ENCODE measurements at places on chromosomes 6 and 20.

DNA sequence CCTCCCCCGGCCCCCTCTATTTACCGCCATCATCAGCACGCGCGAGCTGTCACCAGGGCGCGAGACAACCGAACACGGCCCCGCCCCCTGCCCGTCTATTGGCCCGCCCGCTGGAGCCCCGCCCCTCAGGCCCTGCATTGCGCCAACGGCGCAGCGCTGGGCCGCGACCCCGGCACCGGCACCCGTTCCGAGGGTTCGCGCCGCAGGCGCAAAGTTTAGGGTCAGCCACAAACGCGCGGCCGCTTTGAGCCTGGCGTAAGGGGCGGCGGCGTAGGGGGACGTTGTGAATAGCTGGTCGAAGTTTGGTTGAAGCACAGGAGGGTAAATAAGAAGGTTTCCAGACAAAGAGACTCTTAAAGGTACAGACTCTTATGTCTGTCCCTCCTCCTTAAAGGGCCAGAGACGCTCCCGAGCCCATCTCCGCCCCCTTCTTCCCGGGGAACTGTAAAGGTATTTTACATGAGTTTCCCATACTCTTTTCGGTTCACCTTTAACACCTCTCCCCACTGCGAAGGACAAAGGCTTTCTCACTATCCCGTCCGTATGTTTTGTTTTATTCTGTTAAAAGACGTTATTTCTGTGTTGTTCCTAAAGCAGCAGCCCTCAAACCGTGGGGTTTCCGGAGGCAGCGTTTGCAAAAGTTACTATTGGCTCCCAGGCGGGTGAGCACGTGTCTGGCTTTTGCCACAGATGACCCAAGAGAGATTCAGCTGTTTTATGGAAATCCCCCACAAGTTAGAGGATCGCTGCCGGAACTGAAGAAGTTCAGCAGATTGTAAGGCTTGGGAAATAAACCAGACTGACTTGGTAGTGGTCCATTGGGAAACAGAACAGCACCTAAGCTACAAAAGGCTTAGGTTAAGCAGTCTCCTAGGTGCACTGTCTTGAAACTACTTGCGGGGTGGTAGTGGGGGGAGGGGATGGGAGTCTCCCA lies at the start of gene USP49:
TSS of gene USP49 (minus strand) at position 76 of the 934 bp plus-strand sequence. CDS start 88,392 bp downstream, outside the sequence.
- peak; percentile 58 for DNase-seq

DNA sequence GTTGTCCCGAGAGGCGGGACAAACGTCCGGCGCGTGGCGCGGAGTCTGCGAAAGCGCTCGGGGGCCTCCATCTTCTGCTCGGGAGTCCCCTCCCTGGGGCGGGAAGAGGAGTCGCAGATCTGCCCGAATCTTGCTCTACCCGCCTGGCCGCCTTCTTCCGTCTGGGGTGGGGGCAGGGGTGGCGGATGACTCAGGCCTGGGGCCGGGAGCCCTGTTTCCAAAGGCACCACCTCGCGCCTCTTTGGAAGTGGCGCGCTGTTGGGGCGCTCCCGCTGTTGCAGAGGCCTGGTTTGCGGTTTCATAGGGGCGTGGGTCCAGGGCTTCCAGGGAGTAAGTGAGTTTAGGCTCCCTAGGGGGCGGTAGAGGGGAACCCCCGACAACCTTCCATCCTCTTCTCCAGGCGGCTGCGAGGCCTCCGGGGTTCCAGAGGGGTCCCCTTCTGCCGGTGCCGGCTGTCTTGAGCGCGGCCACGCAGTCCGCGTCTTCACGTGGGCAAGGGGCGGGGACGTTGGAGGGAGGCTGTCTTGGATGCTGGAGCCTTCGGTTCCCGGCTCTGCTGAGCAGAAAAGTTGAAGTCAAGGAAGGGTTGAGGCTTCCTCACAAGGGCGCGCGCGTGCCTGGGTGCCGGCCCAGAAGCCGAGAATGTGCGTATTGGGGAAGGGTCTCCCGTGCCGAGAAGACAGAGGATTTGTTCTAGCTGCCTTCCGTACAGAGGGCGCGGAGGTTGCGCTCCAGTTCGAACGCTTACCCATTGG lies 2.6 kb upstream of the TFAP2C start:
- no peak for DNase-seq

- no peak for DNase-seq
Measured at GRCh38 chr6:157885211-157885788, 62.3 kb downstream of the SNX9 start.

GRCh38 chr6:149435919-149436586 lies 36.0 kb downstream of the SUMO4 start:
- no peak for DNase-seq

DNA sequence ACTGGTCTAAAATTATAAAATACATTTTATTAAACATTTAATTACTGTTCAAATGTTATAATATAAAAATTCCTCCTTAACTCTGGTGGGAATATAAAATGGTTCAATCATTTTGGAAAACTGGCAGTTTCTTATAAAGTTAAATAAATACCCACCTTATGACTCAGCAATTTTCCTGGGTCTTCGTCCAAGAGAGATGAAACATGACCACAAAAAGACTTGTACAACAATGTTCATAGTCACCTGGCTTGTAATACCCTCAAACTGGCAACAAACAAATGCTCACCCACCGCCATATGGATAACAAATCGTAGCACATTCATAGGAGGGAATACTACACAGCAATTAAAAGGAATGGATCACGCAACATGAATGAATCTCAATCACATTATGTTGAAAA lies 66.0 kb upstream of the RIN2 start:
- DNase-seq = no peak

DNA sequence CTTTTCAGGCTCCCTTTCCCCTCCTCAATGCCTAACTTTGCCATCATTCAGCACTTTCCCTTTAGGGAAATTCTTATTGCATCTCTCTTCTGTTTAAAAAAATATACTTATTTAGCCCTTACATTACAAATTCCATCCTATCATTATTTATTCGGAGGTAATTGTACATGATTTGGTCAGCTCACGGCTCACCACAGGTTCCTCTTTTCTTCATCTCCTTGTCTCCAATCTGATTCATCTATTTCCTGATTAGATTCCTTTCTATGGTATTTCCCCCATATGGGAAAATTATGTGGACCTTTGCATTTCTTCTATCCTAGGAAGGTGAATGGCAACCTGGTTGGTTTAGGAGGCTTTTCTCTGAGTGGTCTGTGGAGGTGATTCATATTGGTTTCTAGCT lies 12.9 kb upstream of the EMILIN3 start:
- no peak for DNase-seq

- DNase-seq = no peak
Measured at GRCh38 chr6:37097335-37097734, 72.6 kb upstream of the PIM1 start.

DNA sequence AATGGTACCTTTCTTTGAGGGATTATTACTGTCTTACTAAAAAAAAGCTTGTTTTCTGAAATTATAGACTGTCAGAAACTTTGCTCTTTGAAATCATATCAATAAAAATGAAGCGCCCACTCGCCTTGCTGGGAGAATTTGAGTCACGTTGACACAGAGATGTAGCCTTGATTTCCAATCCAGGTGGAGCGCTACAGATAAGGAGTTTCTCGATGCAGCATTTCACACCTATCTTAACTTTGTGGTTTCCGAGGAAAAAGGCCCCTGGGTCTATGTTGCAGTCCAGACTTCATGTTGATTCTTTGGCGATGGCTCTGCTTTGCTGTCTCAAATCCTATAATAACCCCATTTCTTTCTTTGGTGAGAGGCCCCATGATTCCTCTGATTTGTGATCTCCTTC lies 158.1 kb upstream of the ARG1 start:
- DNase-seq = no peak

DNA sequence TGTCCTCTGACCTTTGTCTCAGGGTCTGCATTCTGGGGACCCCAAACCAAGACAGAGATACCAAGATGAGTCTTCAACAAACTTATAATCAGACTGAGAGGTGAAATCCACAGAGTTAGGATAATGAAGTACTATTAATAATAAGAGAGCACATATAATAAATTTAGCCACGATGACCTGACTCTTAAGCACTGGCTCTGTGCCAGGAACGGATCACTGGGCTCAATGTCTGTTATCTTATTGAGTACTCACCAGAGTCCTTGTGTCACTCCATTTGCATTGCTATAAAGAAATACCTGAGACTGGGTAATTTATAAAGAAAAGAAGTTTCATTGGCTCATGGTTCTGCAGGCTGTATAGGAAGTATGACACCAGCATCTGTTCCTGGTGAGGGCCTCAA lies 18.9 kb upstream of the ITPR3 start:
- no peak for DNase-seq

GRCh38 chr6:25026723-25027122 lies 91.0 kb upstream of the RIPOR2 start:
- DNase-seq = no peak

DNA sequence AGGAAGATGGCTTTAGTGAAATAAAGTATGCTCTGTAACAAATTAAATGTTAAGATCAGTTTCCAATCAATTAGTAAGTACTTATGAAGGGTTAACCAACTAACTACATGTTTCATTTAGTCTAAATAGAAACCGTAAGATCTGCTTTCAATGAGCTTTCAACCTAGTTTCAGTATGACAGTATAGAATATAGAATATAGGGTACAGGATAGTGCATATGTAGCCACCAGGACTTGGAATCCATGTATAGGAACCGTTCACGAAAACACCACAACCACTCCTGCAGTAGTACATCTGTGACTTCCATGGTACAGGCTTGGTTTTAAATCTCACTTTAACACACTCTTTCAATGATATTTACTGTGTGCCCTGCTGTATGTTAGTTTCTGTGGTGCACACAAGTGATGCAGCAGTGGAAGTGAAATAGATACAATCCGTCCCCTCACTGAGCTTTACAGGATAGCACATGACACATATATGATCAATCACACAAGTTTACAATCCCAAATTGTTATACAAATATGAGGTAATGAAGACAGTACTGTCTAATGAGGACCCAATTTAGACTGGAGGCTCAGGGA lies 479.7 kb upstream of the MARCKS start:
- DNase-seq = no peak

- DNase-seq = no peak
Measured at GRCh38 chr20:63230800-63231268, 4.9 kb upstream of the BIRC7 start.

DNA sequence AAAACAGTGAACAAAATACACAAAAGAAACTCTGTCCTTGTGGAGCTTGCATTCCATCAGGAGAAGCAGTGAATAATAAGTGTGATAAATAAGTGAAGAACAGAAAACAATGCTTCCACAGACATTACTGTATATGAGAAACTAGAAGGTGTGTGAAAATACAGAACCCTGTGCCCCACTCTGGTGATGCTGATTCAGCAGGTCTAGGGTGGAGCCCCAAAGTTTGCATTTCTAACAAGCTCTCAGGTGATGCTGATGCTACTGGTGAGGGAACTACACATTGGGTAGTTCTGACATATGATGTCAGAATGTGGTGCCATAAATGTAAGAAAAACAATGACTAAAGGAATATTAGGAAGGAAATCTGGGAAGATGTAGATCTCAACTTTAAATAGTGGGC lies 601.4 kb upstream of the BTBD3 start:
- no peak for DNase-seq

- DNase-seq = no peak
Measured at GRCh38 chr20:19090332-19090731, 122.1 kb upstream of the SLC24A3 start.

Measured in SW 1271 (cell line).